ENCODE measurements at places on chromosomes 2 and 18.

DNA sequence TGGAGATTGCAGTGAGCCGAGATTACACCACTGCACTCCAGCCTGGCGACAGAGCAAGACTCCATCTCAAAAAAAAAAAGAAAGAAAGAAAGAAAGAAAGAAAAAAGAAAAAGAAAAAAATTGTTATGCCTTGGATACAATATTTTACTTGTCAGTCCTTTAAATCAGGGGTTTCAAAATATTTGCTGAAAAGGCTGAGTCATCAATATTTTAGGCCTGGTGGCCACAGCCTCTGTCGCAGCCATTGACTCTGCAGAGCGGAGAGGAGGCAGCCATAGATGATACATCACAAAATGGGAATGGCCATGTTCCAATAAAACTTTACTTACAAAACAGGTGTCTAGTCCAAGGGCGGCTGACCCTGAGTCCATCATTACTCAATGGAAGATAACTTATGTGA is 314.8 kb upstream of the SALL3 start:
- no peak for DNase-seq

GRCh38 chr18:55996717-55997116 is 408.7 kb upstream of the TCF4 start:
- no peak for DNase-seq

DNA sequence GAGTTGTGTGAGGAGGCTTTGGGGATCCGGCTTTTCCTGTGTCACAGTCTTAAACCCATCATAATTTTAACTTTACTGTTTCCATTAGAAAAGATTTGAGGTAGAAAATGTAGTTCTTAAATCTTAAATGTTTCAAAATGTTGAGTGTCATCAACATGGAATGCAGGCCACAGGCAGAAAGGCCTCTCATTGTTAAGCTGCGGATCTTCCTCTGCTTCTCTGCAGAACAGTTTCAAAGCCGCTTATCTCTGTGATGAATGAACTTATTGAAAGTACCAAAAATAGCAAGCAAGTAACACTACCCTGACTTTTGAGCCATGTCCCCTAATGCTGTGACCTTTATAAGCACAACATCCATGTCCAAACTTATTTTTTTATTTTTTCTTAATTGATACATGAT is 1645.8 kb downstream of the DPP10 start:
- no peak for DNase-seq

DNA sequence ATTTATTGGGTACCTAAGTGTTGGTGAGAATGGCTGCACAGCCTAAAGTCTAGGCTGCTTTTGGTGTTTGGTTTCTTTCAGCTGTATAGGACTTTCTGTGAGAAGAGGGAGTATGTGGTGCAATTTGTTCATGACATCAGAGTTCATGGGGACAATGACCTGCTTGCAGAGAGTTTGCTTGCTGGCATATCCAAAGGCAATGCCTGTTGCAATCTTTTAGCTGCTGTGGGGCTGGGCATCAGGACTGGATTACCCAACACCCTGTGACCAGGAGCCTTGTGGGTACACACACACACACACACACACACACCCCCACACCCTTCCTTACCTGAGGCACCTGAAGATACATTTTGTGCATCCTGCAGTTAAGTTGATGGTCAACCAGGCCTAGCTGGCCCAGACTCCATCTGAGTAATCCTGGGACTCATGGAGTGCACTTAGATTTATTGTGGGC is 68.4 kb downstream of the LIPG start:
- DNase-seq = no peak

DNA sequence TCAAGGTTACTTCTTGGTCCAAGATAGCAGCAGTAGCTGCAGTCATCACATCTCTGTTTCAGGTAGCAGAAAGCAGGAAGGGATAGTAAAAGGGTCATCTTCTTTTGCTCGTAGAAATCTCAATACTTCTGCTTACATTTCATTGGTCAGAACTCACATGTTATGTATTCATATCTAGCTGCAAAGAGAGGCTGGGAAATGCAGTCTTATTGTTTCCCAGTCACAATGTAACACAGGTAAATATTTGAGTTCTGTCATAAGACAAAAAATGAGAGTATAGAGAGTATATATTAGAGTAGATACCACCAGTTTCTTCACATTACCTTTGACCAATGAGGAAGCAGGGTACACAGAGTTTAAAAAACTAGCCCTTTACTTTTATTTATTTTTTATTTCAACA is 132.4 kb upstream of the ITGA6 start:
- DNase-seq = no peak

DNA sequence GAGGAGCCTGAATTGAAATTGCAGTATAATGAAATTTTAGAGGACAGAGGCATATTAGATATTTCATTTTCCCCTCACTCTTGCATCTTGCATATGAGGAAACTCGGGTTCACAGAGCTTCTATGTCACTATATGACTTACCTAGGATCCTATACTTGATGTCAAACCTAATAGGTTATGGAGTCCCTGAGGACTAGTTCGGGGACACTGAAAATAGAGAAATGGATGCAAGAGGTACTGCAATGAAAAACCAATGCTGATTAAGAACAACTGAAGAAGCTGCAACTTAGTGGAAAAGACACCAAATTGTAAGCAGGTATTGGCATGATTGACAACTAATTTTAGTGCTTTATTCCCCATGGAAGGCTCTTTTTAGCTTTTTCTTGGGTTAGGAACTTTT is 210.1 kb downstream of the IKZF2 start:
- no peak for DNase-seq

DNA sequence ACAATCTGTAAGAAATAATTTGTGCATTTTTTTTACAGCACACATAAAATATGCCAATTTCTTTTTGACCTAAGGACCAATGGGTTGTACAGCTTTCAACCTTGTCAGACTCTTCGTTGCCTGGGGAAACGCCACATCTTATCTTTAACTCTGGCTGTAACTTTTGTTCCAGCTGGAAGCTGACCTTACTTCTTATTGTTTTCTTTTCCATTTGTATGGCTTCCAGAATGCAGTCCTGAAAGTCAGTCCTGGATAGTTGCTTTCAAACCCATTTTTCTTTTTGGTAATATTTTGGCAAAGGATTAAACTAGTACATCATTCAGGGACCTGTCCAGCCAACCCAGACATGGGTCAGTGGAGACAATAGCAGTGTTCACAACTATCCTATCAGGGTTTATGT is 686.5 kb upstream of the CDH2 start:
- DNase-seq = no peak

DNA sequence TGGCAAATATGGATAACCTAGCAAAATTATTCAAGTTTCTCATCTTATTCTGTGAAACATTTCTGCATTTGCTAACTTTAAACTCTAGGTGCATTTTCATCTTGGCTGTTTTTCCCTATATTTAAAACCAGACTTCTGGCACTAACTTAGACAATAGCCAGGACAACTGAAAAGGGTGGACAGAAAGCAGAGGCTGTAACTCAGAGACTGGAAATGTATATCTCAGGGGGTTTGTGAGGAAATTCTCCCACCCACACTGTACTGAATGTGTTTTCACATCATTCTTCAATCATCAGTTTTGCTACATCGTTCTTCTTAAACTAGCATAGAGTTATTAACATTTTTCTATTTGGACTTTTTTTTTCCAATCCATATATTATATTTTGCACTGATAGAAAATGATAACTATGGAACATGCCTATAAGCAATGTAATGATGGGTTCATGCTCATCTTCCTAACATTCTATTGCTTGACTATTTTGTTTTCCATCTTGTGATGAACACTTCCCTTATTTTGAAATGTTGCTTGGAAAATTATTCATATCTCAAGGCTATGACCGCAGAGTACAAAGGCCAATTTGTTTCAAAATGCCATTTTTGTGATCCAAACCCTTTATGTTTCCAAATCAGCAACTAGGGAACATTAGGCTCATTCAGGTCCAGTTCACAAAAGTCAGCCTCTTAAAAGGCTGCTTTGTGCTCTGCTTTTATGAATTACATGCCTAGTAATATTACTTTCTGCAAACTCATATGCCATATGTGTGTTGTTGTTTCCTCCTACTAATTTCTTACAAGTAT is 125.8 kb upstream of the CDH19 start:
- DNase-seq = no peak

GRCh38 chr2:237053066-237053465 is 32.6 kb upstream of the COPS8 start:
- DNase-seq = no peak
